ENCODE measurements at places on chromosomes 16 and 17.

- no peak for DNase-seq
Observed at GRCh38 chr17:72432143-72432621, 311.4 kb downstream of the SOX9 start.

DNA sequence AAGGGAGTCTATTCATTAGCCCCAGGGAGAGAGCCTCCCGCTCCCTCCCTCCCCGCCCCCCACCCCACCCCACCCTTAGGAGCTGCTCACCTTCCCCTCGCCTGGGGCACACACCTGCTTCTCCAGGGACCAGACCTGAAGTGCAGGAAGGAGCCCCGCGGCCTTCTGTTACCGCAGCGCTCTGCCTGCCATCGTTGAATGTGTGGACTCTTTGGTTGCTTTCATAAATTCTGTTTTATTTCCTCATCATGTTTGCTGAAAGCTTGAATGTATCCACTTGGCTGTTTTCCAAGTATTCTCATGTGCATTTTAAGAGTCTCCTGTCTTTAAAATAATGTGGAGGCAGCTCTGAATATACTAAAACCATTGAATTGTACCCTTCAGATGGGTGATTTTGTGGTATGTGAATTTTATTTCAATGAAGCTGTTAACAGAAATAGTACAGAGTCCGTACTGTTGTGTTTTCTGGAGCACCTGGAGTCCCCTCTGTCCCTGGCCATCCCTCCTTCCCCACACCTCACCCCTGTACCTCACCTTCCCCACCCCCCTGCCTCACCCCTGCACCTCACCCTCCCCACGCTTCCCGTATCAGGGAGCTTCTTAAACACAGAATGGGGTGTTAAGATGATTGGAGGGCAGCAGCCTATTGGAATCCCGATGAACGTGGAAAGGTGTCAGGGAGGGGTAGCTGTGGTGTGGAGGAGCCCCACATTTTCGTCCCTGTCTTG lies 25.5 kb downstream of the RAB11FIP3 start:
- no peak for DNase-seq

DNA sequence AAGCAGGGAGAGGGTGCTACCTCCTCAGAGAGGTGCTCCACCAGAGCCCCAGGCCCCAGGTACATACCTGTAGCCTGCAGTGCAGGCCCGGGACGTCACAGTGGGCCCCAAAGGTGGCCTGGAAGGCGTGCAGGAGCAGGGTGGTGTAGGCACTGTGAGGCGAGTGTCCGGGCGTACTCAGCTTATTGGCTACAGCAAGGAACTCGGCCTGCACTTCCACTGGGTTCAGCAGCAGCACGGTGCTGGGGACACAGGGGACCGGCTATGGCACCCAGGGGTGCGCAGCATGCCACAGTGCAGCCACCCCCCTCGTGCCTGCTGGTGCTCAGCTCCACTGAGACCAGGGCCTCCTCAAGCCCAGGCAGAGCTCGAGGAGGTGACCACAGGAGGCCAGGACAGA lies 23.2 kb upstream of the PIK3R6 start:
- no peak for DNase-seq

DNA sequence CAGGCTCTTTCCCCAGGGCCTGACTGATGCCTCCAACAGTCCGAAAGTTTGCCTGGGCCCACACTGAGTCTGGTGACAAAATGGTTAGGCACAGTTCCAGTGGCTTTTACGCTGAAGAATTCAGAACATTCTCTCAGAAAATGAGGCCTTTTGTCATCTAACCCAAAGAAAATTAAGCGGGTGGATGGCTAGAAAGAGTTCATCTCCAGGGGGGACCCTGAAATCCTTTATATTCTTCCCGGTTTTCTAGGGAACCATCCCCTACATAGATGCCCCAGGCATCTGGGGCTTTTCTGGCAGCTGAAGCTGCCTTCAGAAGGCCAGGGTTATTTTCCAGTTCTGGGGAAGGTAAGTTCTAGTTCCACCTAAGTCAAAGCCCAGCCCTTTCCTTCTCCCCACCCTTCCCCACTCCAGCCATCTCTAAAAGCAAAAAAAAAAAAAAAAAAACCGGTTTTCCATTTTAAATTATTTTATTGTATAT lies 2.2 kb downstream of the RASD1 start:
- DNase-seq, result no peak

- DNase-seq, result no peak
Observed at GRCh38 chr17:17609121-17609520, 17.6 kb upstream of the PEMT start.

DNA sequence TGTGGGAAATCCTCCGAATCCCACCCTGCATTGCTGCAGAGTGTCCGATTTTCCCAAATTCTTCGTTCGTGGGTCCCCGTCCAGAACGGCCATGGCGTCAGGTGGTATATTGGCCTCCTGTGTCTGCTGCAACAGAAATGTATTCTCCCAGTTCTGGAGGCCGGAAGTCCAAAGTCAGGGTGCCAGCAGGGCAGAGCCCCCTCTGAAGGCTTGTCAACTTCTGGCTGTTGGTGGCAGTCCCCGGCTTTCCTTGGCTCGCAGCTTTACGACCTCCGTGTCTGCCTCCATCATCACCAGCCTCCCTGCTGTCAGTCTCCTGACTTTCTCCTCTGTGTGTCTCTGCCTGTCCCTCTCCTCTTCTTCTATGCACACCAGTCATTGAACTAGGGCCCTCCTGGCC lies 142.1 kb upstream of the FOXF1 start:
- no peak for DNase-seq

DNA sequence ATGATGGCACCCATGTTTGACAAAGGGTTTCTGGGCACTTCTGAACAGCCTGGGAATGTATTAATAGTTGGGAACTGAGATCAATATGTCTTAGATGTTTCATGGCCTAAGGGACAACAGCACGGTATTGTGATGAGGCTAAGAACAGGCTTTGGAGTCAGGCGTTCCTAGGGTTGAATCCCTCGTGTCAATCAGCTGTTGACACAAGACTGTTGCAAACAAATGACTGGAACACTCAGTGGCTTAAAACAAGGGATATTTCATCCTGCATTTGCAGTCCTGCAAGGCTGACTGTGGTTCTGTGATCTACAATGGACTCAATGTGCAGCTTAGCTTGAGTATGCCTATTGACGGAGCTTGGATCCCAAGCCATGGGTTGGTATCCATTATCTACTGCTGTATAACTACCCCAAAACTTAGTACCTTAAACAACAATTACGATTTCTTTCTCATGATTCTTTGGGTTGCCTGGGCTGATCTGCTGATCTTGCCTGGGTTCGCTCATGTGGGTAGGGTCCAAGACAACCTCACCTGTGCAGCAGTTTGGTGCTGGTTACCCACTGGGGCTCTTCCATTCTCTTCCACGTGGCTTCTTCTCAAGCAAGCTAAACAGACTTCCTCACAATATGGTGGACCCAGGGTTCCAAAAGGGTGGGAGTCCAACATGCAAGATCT lies 472.4 kb downstream of the SLC39A11 start:
- DNase-seq, result no peak

GRCh38 chr17:68182011-68182306 lies 65.9 kb upstream of the AMZ2 start:
- DNase-seq, result no peak
